Neural progenitor cell (in vitro differentiated cells): ENCODE measurements at places on chromosomes 2 and 18. TPM values are rescaled to one million over a fixed set of nuclear protein-coding genes. Genes with fewer than 3 reads are reported as not detected.
A peak's percentile ranks its signal among the peaks of the same experiment; 100 is the strongest.

DNA sequence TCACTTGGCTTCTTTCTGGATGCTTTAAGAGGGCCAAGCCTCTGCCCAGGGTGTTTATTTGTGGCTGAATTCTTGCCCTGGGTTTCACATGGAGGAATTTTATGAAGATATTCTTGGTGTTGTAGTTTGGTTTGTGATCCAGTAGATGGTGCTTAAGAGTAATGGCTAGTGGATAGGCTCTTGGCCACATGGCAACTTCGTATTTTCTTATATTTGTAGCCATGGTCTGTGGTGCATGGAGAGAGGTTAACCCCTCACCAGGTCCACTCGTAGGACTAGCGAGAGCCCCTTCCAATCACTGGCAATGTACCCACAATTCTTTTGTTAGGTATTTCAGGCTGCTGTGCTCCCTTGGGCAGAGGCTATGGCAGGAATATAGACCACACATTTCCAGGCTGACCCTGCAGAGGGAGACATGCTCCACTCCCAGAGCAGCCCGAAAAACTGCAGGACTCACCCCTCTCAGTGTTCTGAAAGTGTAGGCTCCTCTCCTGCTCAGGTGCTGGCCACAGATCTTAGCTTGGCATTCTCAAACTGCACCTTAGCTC is 582.1 kb upstream of the SETBP1 start:
- H3K4me3 ChIP-seq, result no peak overlapping the region
- no peaks in the 10 kb centered on the region for H3K36me3 ChIP-seq
- peak; percentile 39 for DNase-seq

DNA sequence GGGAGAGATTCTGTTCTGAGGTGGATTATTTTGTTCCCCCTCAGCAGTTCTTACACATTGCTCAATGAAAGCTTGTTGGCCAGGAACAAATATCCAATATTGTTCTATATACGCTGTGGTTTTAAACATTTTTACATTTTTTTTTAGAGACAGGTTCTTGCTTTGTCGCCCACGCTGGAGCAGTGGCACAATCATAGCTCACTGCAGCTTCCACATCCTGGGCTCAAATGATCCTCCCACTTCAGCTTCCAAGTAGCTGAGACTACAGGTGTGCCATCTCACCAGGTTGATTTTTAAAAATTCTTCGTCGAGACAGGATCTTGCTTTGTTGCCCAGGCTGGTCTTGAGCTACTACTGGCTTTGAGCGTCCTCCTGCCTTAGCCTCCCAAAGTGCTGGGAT is 58.9 kb upstream of the KIF5C start:
- no peak for DNase-seq
- peaks cover 13% of the 10 kb centered on the region for H3K4me1 ChIP-seq
- no peaks in the 10 kb centered on the region for H3K27me3 ChIP-seq
- no peak overlapping the region for H3K27ac ChIP-seq
- H3K4me3 ChIP-seq, result no peak overlapping the region

GRCh38 chr2:45988879-45989278 is 308.3 kb upstream of the EPAS1 start:
- H3K27me3 ChIP-seq, result no peaks in the 10 kb centered on the region
- H3K36me3 ChIP-seq, result no peaks in the 10 kb centered on the region
- H3K4me1 ChIP-seq, result no peaks in the 10 kb centered on the region
- no peak overlapping the region for H3K4me3 ChIP-seq
- H3K27ac ChIP-seq, result no peak overlapping the region

DNA sequence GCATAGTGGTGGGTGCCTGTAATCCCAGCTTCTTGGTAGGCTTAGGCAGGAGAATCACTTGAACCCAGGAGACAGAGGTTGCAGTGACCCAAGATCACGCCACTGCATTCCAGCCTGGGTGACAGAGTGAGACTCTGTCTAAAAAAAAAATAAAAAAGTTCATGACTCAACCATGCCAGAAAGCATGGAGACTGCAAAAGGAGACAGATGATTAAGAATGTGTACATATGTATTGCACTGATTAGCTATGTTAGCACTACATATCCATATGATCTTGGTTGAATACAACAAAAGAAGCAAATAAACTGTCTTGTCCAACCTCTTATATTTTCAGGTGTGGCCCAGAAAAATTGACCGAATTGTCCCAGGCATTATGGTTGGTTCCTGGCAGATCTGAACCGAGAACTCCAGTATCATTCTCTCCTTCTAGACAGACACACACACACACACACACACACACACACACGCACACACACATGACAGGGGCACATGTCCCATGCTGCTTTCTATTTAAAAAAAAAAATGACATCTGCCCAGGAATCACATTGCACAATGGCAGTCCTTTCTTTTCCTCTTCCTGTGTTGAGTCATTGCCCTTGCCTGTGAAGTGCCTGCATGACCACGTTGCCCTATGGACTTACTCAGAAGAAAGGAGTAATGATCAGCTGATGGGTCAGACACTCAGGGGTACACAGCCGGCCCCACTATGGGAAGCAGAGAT is 65.6 kb downstream of the MYCN start:
- H3K27me3 ChIP-seq, result no peaks in the 10 kb centered on the region
- H3K27ac ChIP-seq, result no peak overlapping the region
- no peak overlapping the region for H3K4me3 ChIP-seq
- H3K4me1 ChIP-seq, result peaks cover 5% of the 10 kb centered on the region
- no peak for DNase-seq
- no peaks in the 10 kb centered on the region for H3K36me3 ChIP-seq

DNA sequence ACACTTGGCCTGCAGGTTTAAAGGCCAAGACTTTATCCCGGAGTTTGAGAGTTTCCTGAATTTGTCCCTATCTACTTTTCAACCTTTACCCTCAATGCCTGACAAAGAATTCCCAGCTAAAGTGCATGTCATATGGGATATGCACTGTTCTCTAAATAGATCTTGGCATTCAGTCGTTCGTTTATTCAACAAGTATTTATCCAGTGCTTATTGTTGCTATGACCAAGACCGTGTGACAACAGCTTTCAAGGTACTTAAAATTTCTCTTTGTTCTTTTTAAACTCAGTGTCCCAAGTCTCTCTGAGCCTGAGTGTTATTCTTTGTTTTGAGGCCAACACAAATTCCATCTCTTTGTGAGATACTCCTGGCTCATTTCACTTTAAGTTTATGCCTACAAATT is 133.4 kb downstream of the RGPD3 start:
- no peak for DNase-seq
- no peaks in the 10 kb centered on the region for H3K36me3 ChIP-seq
- H3K27me3 ChIP-seq, result no peaks in the 10 kb centered on the region
- no peaks in the 10 kb centered on the region for H3K4me1 ChIP-seq

DNA sequence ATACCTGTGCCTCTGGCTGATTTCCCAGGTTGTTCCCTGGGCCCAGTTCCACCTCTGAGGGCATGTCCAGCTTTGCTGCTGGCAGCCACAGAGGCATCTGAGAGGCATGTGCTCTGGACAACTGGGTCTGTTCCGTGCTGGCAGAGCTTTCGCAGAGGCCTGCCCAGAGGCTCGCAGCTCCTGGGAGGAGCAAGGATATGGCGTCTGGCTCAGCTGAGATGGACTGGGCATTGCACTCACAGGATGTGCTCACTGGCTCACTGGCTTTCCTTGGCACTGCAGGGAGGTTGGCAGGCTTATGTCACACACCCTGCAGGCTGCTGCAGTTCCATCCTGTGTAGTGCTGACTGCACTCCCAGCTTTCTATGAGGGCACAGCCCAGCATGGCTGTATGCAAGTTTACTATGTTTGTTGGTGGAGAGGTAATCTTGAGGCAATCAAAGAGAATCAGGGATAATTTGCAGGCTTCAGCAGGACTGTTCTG is 172.3 kb downstream of the PRKCE start:
- H3K4me3 ChIP-seq, result no peak overlapping the region
- no peak overlapping the region for H3K27ac ChIP-seq
- no peaks in the 10 kb centered on the region for H3K27me3 ChIP-seq
- DNase-seq, result peak; percentile 34
- peaks cover 17% of the 10 kb centered on the region for H3K4me1 ChIP-seq

The HS1BP3 gene
- 10.0 and 19.5 TPM in 2 replicates for total RNA-seq

DNA sequence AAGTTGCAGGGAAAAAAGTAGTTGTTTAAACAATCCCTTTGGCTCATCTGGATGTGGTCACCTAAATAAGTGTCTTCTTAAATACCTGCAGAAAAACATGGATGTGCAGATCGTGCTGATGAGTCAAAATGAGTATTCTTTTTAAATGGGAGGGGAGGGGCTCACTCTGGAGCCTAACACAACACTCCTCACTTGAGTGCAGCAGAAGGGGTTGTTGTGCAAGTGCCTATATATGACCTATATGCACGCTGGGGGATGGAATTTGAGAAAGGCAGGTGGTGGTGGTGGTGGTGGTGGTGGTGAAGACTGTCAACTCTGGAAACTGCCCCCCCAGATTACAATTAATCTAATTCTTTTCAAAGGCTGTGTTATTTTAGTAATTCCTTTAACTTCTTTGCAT is 77.9 kb upstream of the FAM124B start:
- H3K4me1 ChIP-seq, result no peaks in the 10 kb centered on the region
- DNase-seq, result no peak
- no peak overlapping the region for H3K4me3 ChIP-seq

DNA sequence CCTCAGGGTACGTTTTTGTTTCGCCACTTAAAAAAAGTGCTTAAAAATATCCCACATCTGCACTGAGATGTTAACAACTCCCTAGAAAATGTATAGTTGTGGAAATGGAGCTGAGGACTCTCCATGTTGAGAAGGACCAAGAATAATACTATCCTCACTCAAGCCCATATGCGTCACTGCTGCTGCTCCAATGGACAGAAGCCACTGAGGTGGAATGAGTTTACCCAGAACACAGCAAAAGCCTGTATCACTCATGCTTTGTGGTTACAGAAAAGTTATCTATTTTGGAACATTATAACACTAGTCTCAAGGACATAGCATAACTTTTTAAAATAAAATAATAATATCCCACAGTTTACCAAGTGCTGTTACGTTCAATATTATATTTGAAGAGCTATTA is 31.9 kb downstream of the DSC3 start:
- no peaks in the 10 kb centered on the region for H3K36me3 ChIP-seq
- H3K27me3 ChIP-seq, result no peaks in the 10 kb centered on the region
- H3K4me3 ChIP-seq, result no peak overlapping the region
- H3K27ac ChIP-seq, result no peak overlapping the region
- H3K4me1 ChIP-seq, result no peaks in the 10 kb centered on the region

- no peaks in the 10 kb centered on the region for H3K36me3 ChIP-seq
- H3K27ac ChIP-seq, result no peak overlapping the region
- no peaks in the 10 kb centered on the region for H3K4me1 ChIP-seq
- H3K27me3 ChIP-seq, result no peaks in the 10 kb centered on the region
Observed at GRCh38 chr2:3451926-3452671, 67.2 kb downstream of the ADI1 start.

DNA sequence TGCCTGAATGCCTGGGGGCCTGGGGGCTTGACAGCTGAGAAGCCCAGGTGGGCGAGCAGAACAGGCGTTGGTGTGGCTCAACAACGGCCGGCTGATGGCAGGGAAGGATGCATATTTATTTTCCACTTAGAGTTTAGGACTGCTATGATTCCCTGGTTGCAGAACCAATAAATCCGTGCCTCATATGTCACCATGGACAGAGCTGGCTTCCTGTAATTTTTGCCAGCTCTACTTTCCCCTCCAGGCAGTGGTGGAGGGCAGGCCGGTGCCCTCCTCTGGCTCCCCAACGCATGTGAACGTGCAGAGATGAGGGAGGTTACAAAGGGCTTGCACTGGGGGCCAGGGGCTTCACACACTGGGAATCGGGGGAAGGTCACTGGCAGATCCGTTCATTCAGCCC is 18.2 kb downstream of the SAG start:
- no peaks in the 10 kb centered on the region for H3K36me3 ChIP-seq
- no peak overlapping the region for H3K27ac ChIP-seq
- no peak overlapping the region for H3K4me3 ChIP-seq
- peaks cover 99% of the 10 kb centered on the region for H3K27me3 ChIP-seq
- H3K4me1 ChIP-seq, result no peaks in the 10 kb centered on the region

The CABLES1 gene
- 2.8 and 3.7 TPM in 2 replicates for total RNA-seq

DNA sequence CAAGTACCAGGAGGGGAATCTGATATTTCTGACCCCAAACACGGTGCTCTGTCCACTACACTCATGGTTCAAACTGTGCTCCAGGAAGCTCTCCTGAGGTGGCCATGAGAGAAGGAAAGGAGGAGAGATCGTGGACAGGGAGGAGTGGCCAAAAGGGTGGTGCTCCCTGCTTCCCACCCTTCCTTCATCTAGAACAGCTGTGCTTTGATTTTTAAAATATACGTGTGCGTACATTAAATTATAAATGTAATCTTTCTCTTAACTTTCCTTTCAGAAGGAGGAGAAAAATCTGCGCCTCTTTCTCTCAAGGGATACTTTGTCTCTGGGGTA is 8.2 kb upstream of the CHRNA1 start:
- no peak for DNase-seq
- no peaks in the 10 kb centered on the region for H3K36me3 ChIP-seq
- peak overlapping the region; percentile 82 for H3K27ac ChIP-seq
- no peaks in the 10 kb centered on the region for H3K27me3 ChIP-seq
- peaks cover 36% of the 10 kb centered on the region for H3K4me1 ChIP-seq

The ACMSD gene
- not detected in 2 replicates for total RNA-seq

DNA sequence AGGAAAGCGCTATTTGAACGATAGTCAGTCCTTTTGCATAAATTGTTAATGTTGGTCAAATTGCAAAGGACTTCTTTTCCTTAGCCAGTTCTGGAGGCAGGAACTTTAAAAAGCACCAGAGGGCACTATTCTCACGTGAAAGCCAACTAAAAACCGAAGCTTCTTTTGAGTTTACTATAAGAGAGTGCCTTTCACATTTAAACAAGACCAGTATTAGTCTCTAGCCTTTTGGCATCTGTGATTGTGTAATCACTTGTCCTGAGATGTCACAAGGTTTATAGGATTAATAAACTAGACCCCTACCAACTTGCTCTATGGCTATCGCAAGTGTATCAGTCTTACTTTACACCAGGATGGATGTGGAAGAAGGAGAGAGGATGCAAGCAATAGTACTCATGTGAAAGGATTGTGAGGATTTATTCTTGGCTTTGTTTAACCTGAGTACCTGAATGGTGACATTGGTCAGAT is 14.4 kb upstream of the STAT4 start:
- DNase-seq, result peak; percentile 57
- H3K4me3 ChIP-seq, result no peak overlapping the region
- no peaks in the 10 kb centered on the region for H3K36me3 ChIP-seq
- H3K27me3 ChIP-seq, result no peaks in the 10 kb centered on the region
- peaks cover 15% of the 10 kb centered on the region for H3K4me1 ChIP-seq

- no peaks in the 10 kb centered on the region for H3K4me1 ChIP-seq
- no peaks in the 10 kb centered on the region for H3K27me3 ChIP-seq
- DNase-seq, result no peak
Observed at GRCh38 chr2:26870585-26871095, 22.7 kb downstream of the DPYSL5 start.

The MAP3K19 gene
- not detected in 2 replicates for total RNA-seq
